ENCODE measurements at places on chromosomes 16 and 17.

- no peak for DNase-seq
These were observed 89.5 kb upstream of the METRNL start for GRCh38 chr17:82989881-82990280.

DNA sequence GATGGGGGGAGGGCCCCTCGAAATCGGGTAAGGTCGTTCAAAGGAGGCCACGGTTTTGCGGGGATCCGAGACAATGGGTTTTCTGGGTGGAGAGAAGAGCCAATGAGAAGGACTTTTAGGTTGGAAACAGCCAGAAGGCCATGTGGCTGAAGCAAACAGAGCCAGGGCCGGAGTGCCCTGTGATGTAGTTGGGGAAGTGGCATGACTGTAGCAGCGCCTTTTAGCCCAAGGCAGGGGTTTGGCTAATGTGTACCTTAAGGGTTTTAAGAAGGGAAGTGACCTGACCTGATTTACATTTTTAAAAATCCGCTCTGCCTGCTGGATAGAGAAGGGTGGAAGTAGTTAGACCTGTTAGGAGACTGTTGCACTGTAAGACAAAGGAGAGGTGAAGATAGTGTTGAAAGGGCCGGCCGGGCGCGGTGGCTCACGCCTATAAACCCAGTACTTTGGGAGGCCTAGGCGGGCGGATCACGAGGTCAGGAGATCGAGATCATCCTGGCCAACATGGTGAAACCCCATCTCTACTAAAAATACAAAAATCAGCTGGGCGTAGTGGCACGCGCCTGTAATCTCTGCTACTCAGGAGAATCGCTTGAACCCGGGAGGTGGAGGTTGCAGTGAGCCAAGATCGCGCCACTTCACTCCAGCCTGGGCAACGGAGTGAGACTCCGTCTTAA is 1.0 kb downstream of the LYRM1 start:
- peak; percentile 64 for DNase-seq

GRCh38 chr16:21563676-21564075 is 35.7 kb upstream of the METTL9 start:
- DNase-seq: no peak

- no peak for DNase-seq
These were observed 2.4 kb upstream of the TCAP start for GRCh38 chr17:39662551-39663339.

GRCh38 chr17:74833501-74834377 is 25.9 kb downstream of the GRIN2C start:
- DNase-seq: peak; percentile 63

DNA sequence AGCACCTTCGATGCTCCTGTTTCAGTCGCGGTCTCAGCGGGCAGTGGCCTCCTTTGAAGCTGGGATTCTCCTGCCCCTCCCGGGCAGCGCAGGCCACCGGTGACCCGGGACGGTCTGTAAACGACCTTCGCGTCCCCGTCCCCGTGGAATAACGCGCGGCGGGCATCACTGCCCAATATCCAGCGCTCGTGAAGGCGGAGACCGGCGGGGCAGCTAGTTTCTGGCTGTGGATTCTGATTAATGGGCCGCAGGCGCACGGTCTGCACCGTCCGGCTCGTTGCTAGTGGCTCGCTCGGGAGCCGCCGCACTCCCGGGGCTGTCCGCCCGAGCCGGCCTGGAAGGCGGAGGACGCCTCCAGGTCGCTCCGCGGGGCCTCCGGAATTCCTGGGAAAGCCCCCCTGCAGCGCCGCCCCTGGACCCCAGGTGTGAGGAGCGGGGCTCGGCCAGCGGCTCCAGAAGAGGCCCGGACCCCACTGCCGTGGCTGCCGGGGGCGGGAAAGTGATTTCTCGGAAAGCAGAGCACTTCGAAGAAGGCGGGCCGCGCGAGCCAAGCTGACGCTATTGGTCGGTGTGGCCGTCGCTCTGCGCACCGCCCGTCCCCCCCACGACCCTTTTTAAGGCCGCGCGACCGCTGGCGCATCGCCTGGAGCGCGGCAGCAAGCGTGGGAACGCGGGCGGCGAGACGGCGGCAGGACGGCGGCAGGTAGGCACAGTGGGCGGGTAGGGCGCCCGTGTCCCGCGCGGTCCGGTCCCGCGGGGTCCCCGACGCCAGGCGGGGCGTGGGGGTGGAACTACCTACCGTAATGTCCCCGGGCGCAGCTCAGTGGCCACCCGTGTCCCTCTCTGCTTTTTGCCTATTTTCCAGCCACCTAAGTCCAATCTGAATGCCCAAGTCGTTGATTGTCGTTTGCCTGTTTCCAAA is at the start of gene IRF8:
Gene IRF8 (plus strand): TSS at position 642 of the 922 bp plus-strand sequence. CDS start 3,854 bp downstream, outside the sequence.
- DNase-seq: no peak

DNA sequence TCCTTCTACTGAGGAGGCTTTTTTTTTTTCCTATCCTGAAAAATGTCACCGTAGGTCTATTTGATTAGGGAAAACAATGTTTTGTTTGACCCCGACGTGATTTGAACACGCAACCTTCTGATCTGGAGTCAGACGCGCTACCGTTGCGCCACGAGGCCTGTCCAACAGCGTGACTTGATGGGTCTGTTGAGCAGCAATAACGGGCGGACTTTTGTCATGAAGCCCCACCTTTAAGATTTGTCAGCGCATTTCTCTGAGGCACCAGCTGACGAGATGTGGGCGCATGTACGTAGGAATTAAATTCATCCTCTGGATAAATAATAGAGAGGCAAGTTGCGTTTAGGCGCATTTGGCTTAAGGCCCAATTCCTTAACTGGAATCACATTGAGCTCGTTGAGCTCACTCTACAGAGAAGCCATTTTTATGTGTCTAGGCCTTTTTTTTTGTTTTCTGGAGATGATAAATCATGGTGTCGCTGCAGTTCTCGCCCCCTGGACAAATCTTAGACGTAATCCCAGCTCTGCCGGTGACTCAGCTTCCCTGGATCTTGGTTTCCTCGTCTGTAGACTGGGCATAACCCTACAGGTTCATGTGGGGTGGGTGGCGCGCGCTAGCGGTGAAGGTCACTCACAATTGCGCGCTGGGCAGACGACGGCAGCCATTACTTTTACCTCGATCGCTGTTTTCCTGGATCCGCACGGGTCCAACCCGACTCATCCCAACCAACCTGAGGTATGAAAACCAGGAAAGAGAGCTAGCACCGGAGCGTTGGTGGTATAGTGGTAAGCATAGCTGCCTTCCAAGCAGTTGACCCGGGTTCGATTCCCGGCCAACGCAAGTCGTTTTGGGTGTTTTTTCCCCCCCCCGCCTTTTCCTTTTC is 10.6 kb upstream of the AURKB start:
- DNase-seq: peak; percentile 96

DNA sequence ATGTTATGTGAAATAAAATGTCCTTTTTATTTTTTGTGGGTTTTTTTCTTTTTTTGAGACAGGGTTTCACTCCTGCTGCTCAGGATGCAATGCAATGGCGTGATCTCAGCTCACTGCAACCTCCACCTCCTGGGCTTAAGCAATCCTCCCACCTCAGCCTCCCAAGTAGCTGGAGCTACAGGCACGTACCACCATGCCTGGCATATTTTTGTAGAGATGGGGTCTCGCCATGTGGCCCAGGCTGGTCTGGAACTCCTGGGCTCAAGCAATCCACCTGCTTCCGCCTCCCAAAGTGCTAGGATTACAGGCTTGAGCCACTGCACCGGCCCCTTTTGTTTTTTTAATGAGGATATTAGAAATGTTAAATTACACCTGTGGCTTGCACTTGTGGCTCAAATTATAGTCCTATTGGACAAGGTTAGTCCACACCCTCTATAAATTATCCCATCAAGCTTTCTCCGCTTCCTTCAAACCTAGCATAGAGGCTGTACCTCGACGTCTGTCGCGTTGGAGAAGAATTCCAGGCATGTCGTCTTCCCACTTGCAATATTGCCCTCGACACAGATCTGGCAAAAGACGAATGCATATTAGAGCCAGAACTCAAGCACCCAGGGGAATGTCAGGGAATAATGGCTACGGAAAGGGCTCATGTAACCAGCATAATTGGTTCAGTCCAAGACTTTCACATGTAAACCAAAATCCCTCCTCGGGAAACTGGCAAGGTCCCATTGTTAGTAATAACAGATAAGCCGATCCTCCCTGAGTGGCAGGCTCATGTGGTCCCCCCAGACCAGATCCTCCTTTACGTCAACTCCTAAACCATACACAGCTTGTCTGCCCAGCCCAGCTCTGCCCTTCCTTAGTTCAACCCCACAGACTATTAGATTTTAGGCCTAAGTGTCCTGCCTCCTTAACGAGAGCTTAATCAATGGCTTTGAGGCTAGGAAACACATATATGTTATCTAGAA is 8.2 kb downstream of the TK2 start:
- no peak for DNase-seq
